Hematopoietic multipotent progenitor cell (in vitro differentiated cells): ENCODE measurements at places on chromosomes 1 and 21.
A peak's percentile ranks its signal among the peaks of the same experiment; 100 is the strongest.

GRCh38 chr21:14838400-14838799, 226.4 kb downstream of the NRIP1 start:
- DNase-seq = no peak

- no peak for DNase-seq
Measured at GRCh38 chr21:28639737-28640136, 352.9 kb downstream of the LTN1 start.

GRCh38 chr1:181160998-181161870, 72.7 kb downstream of the IER5 start:
- DNase-seq = no peak

DNA sequence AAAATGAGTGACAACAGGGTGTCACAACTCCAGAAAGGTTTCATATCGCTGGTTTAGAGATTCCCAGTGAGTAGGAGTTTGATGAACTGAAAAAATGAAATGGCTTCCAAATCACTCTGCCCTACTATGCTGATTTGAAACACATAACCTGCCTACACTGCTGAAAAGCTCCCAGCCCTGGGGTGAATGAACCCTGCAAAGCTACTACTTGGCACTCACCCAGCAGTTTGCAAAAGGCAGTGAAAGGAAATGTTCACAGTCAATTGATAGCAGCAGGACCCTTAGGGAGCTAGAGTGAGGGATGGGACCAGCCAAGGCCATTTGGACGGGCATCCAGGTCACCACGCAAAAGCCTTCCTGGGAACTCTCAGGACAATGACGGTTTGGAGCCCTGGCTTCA, 44.4 kb upstream of the SRP9 start:
- no peak for DNase-seq

DNA sequence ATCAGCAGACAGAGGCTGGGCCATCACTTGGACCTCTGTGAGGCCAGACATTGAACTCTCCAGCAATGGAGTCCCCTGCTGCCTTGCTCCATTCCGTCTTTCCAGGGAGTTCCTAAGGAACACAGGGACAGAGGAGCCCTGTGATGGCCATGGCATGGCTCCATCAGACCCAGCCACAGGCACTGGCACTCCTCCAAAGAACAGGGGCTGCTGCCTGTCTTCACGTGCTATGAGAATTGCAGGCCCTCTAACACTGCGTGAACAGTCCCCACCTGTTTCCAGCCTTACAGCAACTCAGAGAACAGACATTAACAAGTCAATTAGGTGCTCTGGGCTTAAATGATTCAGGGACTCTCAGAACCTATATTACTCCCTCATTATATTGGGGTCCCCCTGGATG, 140.8 kb downstream of the ASTN1 start:
- DNase-seq = no peak

GRCh38 chr1:88684482-88685258, 597 bp downstream of the PKN2 start:
- DNase-seq = no peak

- DNase-seq = peak; percentile 82
Measured at GRCh38 chr21:45551316-45551715, 9.1 kb upstream of the SLC19A1 start.

DNA sequence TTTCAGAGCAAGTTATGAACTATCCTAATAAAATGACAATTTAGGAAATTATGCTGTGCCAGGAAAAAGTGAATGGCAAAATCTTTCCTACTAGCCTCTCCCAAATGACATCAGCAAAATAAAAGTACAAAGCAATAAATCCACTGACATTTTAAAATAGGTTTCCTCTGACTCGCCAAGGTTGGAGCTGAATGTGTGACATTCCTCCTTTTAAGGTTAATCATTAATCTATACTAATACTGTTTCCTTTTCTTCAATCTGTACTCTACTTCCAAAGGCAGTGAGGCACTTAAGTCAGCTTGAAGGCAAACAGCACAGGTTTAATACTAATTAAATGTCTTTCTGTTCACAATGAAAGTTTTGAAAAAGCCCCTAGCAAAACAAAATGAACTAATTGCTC, 15.7 kb downstream of the RNF19B start:
- no peak for DNase-seq

GRCh38 chr1:70382682-70383081, 28.2 kb upstream of the ANKRD13C start:
- no peak for DNase-seq

DNA sequence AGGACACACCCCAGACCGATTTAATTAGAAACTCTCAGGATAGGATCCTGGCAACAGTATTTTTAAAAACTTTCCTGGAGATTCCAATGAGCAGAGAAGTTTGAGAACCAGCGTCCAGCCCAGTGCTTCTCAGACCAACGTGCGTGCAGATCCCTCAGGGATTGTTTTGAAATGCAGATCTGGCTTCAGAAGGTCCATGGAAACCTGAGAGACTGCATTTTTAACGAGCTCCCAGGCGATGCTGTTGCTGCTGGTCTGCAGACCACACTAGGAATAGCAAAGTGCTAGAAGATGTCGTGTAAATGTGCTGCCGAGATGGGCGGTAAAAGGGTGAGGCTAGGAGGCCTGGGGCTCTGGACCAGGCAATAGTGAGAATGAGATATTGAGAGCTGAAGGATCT, 18.4 kb upstream of the CASQ1 start:
- no peak for DNase-seq

- DNase-seq = no peak
Measured at GRCh38 chr1:204600968-204601367, 84.6 kb downstream of the LRRN2 start.

DNA sequence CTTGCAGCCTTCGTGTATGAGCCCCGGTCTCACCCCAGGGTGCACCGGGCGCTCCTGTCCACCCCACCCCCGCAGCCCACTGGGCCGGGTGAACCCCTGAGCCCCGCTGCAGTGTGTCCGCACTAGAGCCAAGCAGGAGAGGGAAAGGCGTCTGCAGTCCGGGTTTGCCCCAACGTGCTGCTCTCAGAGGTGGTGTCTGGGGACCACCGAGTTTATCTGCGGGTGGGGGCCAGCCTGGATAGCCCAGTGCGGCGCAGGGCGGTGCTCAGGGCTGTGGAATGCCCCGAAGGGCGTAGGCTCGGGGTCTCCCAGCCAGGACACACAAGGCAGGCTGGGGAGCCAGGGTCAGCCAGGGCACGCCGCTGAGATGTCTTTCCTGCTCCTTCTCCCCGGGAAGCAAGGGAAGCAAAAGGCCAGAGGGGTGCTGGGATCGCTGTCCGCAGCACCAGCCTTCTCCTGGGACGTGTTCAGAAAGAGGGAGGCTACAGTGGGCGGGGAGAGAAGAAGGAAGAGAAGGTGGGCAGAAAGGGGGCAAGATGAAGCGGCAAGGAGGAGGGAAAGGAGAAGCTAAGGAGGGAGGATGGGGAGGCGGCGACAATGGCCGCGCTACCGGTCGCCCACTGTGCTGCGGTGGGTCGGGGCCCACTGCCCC, 56.6 kb downstream of the MAB21L3 start:
- no peak for DNase-seq

GRCh38 chr1:219120624-219121544, 52.8 kb upstream of the LYPLAL1 start:
- DNase-seq = no peak

GRCh38 chr1:214514819-214515383, 36.5 kb downstream of the PTPN14 start:
- no peak for DNase-seq

DNA sequence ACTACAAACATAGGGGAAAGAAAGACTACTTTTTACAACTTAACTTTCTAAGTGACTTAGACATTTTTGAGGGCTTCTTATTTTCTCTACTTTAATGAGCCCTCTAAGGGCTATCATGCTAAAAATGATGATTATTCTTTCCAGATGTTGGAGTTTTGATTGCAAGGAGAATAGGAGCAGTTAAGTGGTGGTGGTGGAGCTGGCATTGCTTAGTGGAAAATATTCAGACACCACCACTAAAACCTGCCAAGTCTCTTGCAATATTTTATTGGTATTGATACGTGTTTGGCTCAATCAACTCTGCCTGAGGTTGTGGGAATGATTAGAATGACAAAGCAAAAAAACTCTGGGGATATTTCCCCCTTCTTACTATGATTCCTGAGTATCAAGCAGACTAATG, 82.6 kb upstream of the PTGFR start:
- DNase-seq = no peak

DNA sequence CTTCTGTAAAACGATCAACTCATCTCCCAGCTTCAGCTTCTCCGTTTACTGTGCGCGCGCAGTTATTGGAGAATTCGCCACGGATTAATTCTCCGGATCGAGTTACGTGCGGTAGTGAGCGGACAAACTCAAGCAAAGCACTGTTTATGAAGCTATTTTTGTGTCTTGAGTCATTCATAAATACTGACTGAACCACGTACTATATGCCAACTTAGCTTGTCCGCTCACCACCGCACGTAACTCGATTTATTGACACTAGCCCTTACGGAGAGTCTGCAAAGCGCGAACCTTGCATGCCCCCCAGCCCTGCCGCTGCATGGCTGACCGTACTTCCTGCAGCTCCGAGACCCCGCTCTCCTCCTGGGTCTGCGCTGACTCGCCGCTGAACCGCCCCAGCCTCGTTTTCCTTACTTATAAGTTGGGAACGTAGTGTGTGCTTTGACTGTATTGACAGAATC, 773 bp downstream of the CHD1L start:
- no peak for DNase-seq

DNA sequence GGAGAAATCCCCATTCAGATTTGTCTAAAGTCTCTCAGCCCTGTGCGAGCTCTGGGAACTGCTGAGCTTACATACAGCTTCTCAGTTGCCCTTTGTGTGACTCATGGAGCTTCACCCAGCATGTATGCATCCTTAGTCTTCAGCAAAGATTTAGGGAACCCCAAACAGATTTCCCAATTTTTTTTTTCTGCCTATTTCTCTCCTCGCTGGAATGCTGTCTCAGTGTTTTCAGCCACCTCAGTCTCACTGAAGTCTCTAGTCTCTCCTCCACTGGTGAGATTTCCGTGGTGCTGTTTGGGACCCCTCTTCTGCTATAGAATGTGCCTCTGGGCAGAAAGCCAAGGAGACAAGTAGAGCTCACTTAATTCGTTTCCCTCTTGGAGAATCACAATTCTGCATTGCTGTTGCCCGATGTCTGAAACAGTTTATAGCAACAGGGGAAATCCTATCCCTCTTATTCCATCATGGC, 28.1 kb upstream of the TXLNA start:
- DNase-seq = no peak

DNA sequence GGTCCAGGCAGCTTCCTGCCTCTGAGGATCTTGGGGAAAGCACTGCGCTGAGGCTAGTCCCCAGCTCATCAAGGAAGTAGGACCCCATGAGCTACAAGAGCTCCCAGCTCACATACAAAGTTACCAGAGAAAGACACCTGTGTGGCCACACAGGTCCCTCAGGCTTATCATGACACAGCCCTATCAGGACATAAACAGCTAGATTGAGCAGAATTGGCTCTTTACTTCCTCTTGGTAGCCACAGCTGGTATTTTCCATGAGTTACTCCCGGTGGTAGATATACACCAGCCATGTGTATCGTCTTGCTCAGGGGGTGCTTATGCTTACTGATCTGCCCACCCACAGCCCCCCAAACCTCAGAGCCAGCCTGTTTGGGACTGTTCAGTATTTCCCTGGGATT, 1.2 kb downstream of the LENEP start:
- no peak for DNase-seq

GRCh38 chr1:156691665-156692440, 13.5 kb downstream of the CRABP2 start:
- DNase-seq = no peak

- no peak for DNase-seq
Measured at GRCh38 chr1:248359415-248359814, 2.0 kb upstream of the OR2T4 start.

GRCh38 chr1:72892461-72892860, 610.1 kb upstream of the NEGR1 start:
- DNase-seq = no peak

- no peak for DNase-seq
Measured at GRCh38 chr1:159985473-159985872, 31.4 kb upstream of the SLAMF9 start.

GRCh38 chr1:76669624-76670315, 197.5 kb upstream of the ST6GALNAC5 start:
- DNase-seq = no peak

GRCh38 chr1:154459080-154459479, 42.9 kb upstream of the TDRD10 start:
- no peak for DNase-seq

- no peak for DNase-seq
Measured at GRCh38 chr1:209911746-209912145, 26.3 kb upstream of the SYT14 start.

DNA sequence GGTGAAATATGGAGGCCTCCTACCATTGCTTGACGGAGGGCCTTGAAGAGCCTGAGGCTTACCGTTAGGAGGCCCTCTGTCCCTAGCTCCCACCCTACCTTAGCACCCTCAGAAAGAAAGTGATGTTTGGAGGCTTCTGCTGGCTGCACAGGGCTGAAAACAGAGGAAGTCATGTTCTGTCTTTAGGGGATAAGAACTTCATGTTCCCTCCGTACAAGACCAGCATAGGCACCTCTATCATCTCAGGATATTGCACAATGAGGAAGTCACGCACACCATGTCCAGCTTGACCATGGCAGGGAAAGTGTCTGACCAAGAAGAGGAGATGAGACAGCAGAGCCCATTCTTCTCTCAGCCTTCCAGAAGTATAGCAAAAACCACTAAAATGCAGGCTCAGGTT, 13.8 kb downstream of the ADORA3 start:
- no peak for DNase-seq

GRCh38 chr1:41416552-41417334, 55.5 kb downstream of the FOXO6 start:
- DNase-seq = peak; percentile 71

DNA sequence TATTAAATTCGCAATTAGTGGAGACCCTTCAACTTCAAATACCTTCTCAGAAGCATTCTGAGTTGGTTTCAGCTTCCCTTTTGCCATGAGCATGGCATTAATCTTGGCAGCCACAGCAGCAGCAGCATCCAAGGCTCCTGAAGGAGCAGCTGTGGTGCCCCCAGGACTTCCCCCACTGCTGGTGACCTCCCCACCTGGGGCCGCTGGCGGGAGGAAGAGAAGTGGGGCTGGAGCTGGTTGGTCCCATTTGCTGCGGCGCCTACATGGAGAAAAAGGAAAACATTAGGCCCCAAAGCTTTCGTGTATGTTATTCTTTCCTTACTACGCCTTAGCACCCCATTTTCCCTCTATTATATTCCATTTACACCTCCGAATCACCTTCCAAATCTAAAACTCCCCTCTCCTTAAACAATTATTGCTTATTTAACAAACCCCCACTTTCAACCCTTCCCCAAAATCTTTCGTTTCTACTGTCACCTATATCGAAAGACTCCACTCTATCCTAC, 569 bp downstream of the KHDC4 start:
- no peak for DNase-seq

DNA sequence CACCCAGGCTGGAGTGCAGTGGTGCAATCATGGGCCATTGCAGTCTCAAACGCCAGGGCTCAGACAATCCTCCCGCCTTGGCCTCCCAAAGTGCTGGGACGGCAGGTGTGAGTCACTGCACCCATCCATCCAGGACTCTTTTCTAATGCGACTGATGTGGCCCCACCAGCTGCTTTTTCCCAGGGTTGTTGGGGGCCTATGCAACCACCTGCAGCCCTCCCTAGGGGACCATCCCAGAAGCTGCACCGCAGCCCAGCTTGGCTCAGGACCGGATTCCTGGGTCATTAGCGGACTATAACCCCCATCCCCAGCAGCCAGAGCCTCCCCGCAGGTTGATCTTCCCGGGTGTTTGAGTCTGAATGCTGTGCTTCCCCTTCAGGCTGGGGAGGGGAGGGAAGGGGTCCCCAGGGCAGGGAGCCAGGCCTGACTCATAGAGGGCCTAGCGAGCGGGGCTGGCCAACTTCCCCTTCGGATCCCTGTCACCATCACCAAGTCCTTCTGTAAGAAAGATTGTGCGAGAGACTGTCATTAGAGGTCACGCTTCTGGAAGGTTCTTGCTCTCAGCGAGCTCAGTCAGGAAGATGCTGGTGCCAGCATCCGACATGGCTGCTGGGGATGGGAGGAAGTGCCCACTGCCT, 108.7 kb upstream of the ACTRT2 start:
- DNase-seq = no peak
